Stimulated activated CD8-positive, alpha-beta memory T cell treated with anti-CD3 and anti-CD28 coated beads, Interleukin-15, amount 100 ng/mL, for 1 hour (primary cell): ENCODE measurements at places on chromosomes 1 and 21.
A peak's percentile ranks its signal among the peaks of the same experiment; 100 is the strongest.

GRCh38 chr1:41583658-41584547 is 99.4 kb upstream of the EDN2 start:
- no peak for DNase-seq

- DNase-seq, result no peak
These were observed 71.8 kb upstream of the SAMSN1 start for GRCh38 chr21:14617871-14618270.

GRCh38 chr1:26432793-26433192 is 672 bp downstream of the DHDDS start:
- DNase-seq, result no peak

DNA sequence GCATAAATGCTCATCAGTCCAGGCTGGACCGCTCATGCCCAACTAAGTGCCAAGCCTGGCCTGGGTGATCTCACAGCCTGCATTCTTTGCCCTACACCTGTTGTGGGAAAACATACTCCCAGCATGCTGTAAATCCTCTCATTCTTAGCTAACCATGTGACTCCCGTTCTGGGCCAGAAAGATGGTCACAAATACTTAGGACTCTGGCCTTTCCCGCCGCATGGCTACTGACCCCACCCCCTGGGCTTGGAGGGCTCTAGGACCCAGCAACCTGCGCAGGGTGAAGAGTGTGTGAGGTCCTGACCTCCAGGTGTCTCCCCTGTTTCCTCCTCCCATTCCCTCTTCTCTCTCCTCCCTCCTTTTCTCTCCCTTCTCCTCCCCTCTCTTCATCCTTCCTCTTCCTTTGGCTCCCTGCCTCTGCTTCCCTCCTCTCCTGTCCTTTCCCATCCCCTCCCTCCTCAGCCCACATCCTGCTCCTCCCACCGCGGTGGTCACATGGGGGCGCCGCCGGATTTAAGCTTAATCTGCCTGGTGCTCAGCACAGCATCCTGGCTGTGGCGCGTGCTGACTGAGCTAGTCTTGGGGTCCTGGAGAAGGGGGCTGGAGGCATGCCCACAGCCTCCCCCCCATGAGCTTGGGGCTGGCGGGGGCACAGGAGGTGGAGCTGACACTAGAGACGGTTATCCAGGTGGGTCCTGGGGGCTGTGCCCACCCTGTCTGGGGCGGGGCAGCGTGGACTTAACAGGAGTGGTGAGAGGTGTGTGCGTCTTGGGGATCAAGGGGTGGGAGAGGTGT is at the start of gene CROCC:
Gene CROCC (plus strand): TSS at position 541 of the 795 bp plus-strand sequence. CDS start 88 bp downstream, at position 629.
- peak; percentile 19 for DNase-seq

DNA sequence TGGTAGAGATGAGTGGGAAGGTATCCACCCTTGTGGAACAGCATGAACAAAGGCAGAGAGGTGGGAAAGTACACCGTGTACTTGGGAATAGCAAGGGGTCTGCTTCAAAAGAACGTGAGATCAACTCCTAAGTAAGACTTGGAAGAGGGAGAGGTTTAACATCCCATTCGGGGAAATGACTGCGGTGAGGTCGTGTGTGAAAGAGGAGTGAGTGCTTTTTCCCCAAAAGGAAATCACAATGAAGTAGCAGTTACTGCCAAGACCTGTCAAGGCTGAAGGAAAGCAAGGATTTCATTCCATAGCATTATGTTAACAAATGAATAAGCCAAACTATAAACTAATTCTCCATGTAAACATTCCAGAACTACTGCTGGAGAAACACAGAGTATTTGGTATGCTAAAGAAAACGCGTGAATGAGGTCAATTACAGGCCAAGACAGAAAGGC is 20.0 kb upstream of the SYDE2 start:
- no peak for DNase-seq

DNA sequence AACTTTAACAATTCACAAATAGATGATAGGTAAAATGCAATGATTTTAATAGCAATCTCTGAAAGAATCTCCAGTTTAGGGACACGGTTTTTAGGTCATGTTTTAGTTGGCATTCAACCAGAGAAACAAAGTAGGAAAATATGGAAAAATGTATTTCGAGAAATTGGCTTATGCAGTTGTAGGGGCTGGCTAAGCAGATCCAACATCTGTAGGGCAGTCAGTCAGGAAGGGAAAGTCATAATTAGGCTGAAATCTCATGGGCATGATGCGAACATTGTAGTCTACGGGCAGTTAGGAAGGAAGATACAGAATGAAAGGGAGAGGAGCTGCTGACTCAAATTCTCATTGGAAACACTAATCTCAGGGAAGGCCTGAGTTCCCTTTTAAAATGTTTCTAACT is 1276.0 kb upstream of the ADGRL4 start:
- no peak for DNase-seq

GRCh38 chr1:100302739-100303138 is 36.7 kb downstream of the RTCA start:
- no peak for DNase-seq

GRCh38 chr21:42618707-42619102 is 34.7 kb upstream of the PDE9A start:
- DNase-seq, result no peak

GRCh38 chr1:61741711-61742619 is at the start of gene PATJ:
PATJ (plus strand) TSS chr1:61742480; CDS start chr1:61762893, 20,413 bp downstream.
- peak; percentile 28 for DNase-seq

- peak; percentile 78 for DNase-seq
These were observed 38.7 kb upstream of the HMGN1 start for GRCh38 chr21:39387461-39388037.

DNA sequence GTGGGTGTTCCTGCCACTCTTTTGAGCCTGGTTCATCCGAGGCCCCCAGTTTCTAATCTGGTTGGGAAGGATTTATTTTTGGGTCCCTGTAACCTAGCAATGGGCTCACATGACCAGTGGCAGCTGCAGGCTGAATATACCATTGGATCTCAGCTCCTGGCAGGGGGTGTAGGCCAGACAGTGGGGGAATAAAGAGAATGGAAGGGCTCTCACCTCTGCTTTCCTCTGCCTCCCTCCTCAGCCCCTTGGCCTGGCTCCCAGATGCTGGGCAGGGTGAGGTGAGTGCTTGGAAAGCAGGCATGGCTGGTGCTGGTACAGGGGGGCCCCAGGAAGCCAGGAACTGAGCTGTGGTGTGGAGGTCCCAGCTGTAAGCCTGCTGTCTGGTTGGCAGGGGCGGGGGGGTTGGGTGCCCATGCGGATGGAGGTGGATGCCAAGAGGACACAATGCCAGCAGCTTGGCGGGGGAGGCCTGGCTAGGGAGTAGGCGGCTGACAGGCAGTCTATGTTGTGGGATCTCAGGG is 3.6 kb upstream of the GPR61 start:
- no peak for DNase-seq

DNA sequence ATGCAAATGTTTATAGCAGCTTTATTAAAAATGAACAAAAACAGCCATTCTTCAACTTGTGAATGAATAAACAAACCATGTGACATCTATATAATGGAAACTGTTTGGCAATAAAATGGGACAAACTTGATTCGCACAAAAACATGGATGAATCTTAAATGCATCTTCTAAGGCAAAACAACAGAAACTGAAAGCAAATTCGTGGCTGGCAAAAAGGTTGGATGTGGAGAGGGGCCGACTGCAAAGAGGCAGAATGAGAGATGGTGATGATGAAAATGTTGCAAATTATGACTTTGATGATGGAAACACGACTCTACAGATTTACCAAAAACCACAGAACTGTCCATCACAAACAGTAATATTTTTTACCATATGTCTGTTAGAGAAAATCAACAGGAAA is 327.0 kb upstream of the NR5A2 start:
- no peak for DNase-seq

- no peak for DNase-seq
These were observed 78.3 kb downstream of the NDUFS5 start for GRCh38 chr1:39104158-39105060.

DNA sequence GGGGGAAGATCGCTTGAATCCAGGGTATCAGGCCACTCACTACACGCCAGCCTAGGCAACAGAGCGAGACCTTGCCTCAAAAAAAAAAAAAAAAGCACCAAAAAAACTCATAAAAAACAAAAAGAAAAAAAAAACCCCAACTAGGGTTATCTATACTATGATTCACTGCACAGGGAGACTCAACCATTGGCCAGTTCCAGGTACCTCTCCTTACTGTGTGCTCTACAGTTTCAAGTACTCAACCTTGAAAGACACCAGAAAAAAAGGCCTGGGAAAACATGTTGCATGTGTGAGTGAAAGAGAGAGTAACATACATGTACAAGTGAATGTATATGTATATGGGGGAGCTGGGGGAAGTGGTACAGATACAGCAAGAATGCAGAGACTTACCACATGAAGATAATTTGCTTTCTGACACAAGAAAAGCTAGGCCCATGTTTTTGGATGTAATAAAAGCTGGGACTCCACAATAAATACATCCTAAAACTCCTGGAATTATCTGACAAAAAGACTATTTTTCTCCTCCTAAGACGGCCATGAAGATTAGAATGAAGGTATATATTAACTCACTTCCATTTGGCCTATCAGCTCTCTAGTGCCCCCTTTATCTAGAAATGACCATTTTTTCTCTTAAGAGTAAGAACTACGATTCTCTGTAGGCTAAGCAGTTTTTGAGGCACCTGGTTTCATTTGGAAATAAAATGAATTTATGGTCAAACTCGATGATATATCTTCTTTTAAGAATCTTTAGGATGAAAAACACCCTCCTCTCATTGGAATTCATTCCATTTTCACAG is 52.2 kb downstream of the SLC27A3 start:
- no peak for DNase-seq

GRCh38 chr1:55726994-55727393 is 511.8 kb upstream of the USP24 start:
- no peak for DNase-seq

GRCh38 chr1:167137332-167137781 is 43.5 kb downstream of the STYXL2 start:
- no peak for DNase-seq
